ENCODE measurements at places on chromosomes 4 and X.

DNA sequence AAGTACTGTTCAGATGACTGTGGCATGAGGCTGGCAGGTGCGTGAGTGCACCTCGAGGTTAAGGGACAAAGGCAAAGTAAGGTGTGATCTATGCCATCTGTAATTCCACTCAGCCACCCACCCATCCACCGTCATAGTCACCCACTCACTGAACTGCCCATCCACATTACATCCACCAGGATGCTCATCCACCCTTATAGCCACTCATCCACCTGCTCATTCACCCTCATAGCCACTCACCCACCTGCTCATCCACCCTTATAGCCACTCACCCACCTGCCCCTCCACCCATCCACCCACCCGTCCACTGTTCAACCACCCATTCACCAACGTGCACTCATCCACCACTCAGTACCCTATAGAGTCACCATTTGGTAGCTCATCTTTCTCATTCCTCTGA is 64.1 kb upstream of the UXT start:
- no peak for DNase-seq

DNA sequence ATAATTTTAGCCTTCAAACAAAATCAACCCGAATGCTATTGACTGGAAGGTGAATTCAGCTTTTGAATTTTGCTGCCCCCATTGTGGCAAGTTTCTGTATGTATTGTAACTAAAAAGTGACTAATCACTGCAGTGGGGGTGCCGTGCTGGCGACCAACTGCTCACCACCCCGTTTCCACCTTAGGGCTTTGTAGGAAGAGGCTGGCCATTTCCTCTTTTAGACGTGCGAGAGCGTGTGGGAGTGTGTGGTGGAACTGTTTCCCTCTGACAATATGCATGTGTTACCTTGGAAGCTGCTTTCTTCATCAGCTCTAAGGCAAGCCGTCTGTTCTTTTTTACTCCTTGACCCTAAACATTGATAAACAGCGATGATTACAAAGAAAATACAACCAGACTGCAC is 78.8 kb downstream of the SEL1L3 start:
- no peak for DNase-seq

- no peak for DNase-seq
Measured at GRCh38 chr4:7279902-7280301, 87.6 kb downstream of the SORCS2 start.

GRCh38 chrX:72308566-72309296 is 3.0 kb upstream of the CITED1 start:
- DNase-seq, result peak; percentile 65

GRCh38 chr4:129970801-129971200 is 874.8 kb downstream of the C4orf33 start:
- DNase-seq, result no peak

DNA sequence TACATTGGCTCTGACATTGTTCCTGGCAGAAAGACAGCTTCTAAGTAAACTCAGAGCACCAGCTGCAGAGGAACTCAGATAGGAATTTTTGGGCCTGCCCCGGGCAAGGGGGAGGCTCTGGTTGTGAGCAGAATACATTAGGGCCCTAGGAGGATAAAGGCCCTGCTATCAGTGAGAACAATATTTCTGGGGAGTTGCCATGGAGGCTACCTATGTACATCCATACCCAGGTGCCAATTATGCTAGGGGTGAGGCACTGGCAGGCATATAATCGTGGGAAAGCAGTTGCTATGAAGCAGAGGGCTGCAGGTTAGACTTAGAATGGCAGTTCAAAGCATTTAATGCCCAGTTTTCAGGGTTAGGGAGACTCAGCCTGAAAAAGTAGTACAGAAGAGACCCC is 273.5 kb upstream of the EDA2R start:
- no peak for DNase-seq

DNA sequence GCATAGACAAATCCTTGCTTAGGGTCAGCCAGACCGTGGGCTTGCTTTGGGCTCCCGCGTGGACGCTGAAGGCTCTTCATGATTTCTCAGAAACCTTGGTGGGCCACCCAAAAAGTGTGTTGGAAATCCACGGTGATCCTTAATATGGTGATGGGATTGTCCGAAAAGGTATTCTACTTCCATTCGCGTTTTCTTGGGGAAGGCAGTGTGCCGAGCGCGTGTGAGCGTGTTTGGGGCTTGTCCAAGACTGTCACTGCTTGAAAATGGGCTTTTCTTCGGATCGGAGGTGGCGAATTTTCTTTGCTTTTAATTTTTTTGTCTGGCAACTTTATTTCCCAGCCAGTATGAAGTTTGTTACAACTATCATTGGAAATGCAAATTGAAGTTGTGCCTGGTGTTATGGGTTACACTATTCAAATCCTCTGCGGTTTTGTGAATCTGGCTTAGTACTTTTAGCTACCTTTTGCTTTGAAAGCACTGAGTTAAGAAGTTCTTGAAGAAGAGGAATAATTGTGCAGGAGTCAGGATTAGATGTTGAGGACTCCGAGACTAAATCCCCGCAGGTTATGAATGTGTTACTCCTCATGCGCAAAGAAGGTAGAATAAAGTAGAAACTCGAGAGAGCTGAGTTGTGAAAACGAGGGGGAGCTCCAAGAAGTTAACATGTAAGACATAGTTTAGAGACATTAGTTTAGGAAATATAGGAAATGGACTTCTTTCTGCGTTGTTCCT is 3.2 kb downstream of the SPRY1 start:
- DNase-seq, result peak; percentile 7

DNA sequence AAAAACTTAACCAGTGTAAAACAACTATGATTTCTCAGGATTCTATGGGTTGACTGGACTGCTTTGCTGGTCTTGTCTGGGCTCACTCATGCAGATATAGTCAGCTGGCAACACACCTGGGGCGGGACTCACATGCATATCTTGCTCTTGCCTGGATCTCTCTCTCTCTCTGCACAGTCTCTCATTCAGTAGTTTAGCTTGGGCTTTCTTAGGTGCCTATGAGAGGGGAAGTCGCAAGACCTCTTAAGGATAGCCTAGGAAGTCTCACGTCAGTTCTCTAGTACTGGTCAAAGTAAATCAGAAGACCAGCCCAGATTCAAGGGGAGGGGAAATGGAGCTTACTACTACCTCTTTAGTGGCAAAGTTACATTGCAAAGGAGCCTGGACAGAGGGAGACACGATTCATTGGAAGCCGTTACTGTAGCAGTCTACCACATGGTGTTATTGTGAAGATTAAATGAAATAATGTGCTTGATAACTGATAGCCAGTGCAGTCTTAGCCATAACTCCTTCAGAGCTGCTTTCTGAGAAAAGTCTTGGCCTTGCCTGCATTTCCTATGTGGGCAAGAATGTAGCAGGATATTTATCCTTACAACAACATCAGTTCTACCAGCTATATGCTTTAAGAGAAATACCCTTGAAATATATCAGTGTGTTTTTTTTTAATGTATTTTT is 2.1 kb downstream of the COPS4 start:
- DNase-seq, result no peak

- DNase-seq, result no peak
Measured at GRCh38 chr4:84733343-84734033, 150.6 kb downstream of the CDS1 start.

- DNase-seq, result no peak
Measured at GRCh38 chr4:152063621-152064240, 302.9 kb upstream of the GATB start.

- DNase-seq, result no peak
Measured at GRCh38 chr4:155751569-155751968, 7.3 kb upstream of the GUCY1B1 start.
